ENCODE measurements at places on chromosomes 16 and 17.

DNA sequence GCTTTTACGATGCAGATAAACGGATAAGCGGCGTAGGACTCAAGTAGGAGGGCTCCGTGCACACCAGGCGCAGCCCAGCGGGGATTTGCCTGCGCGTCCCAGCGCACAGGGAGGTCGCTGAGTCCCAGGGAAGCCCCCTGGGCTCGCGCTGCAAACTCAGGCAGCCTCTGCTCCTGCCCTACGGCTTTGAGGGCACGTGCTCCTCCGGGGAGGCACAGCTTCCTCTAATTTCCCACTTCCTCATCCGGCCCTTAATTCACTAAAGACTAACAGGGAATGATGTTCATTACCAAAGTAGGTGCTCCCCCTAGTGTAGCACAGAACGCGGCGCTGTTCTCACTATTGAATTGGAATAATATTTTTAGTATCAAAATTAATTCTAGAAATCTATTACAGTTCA is 825.4 kb downstream of the KCNJ18 start:
- no peak for DNase-seq

DNA sequence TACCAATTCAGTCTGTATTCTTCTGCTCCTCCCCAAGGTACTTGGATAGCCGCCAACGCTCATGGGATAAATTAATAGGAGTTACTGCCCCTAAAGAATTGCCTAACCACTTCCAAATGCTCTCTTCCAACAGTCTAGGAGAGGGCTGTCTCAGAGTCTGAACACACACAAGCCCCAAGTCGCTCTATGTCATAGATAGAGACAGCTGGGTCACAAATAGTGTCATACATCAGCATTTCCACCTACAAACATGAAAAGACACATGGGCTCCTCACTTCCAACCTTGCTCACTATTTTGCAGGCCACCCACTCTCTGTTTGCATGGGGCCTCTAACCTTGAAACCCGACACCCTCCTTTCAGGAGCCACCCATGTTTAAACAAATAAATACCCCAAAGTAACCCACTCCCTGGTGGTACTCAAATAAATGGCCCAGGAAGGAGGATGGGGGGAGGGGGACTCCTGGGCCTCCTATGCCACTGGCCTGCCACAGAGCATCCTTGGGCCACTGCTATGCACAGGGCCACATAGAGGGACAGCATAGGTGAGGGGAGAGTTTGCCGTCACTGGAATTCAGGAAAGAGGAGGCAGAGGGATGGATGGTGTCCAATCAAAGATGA is 265.9 kb downstream of the SOX9 start:
- no peak for DNase-seq

DNA sequence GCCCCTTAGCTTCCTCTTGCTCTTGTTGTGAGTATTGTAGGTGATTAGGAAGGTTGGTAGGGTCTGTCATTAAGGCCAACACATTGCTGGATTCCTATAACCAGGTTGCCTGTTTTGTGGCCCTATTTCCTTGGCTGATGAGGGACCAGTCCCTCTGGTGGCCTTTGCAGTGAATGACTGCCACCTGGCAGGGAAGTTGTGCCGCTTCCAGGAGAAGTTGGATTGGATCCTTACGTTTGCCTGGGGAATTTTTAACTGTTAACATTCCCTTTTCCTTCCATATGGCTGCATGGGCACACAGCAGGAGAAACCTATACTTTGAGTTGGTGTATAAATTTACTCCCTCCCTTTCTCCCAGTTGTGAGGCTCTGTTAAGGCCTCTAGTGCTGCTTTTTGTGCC is 32.4 kb downstream of the LCMT1 start:
- peak; percentile 76 for DNase-seq

DNA sequence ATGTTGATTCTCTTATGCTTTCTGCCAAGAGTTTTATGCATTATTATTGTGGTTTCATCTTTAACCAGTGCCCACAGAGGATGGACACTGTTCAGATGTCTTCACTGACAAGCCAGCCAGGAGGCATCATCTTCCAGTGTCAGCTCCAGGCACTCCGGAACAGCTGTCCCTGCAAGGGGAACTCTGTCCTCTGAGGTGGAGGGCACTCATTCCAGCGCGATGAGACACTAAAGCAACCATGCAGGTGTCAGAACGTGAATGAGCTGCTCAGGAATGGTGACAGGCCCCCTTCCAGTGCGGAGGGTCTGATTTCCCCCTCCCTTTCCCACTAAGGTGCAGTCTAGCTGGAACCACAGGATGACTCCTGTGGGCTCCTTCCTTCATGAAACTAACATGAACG is 117.5 kb downstream of the NOG start:
- no peak for DNase-seq

DNA sequence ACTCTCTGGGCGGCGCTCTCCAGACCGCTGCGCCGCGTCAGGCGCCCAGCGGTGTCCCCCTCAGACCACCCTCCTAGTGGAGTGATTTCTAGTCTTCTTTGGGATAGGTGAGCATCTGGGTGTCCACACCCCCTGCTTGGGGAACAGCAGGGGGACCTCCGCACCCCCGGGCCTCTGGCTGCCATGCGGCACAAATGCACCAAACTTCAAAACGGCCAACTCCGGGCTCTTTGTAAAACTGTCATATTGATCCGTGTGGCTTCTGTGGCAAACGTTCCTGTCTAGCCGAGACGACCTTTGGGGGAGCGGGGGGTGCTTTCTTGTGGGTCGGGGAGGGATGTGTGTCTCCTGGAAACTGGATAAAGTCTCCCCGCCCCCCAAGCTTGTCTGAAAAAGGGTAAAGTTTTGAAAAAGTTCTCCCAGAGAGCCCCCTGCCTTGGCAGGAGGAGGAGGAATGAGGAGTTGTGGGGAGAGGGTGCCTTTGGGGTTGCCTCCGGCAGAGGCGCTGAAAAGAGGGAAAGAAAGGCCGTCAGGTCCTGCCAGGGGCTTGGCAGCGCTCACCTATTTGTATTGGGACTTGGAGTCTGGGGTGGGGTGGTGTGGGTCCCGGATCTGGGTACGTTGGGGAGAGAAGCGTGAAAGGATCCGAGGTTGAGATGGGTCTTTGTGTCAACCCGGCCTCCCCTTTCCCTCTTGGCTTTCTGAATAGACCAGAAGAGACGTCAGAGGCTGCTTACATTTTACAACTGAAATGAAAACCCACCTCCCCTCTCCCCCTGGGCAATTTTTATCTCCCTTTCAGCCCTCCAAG is 2.2 kb upstream of the CHD3 start:
- DNase-seq: peak; percentile 64

DNA sequence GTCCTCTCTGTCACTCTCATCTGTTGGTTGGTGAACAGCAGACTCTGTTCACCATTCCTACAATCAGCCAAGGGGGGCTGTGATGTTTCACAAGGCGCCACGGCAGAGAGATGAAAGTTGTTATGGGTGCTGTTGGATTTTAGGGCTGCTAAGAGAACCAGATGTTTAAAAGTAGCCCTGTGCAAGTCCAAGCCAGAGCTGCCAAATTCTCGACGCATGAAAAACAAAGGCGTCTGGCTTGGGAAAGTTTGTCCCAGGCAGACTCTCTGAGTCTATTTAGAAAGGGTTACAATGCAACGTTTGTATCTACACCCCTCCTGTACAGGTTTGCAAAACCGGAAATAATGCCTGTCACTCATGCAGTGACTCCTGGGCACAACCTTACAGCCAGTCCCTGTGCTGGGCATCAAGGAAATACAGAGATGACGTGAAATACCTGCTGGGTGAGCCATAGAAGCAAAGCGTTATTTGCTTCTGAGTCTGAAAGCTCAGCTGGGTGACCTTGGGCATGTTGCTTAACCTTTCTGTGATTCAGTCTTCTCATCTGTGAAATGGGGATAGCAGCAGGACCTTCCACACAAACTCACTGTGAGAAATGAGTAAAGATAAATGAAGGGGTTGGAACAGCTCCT is 74.8 kb downstream of the XYLT1 start:
- DNase-seq: peak; percentile 69

GRCh38 chr17:72683506-72684404 is 408.7 kb downstream of the SLC39A11 start:
- DNase-seq: peak; percentile 17

- DNase-seq: no peak
Observed at GRCh38 chr16:51937771-51938170, 609.2 kb downstream of the TOX3 start.

DNA sequence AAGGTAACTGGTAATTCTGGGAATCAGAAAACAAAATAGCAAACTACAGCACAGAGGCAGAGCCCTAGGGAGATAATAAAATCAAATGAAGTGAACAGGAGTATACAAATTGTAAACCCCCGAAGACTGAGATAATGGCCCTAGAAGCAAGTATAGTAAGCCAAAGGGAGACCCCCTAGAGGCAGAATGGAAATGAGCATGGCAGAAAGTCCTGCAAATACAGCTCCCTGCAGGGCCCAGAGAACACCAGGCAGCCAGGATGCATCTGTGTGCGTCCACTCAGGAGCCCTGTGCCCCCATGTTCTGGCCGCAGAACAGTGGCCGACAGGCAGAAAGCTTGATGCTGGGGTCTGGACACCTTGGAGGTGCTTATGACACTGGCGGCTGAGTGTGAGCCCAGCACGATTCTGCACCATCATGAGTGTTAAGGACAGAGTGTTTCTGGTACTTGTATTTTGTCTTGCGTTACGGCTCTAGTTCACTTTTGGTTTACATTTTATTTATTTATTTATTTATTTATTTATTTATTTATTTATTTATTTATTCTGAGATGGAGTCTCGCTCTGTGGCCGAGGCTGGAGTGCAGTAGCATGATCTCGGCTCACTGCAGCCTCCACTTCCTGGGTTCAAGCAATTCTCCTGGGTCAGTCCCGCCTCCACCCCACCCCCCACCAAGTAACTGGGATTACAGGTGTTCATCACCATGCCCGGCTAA is 48.7 kb downstream of the RGS9 start:
- no peak for DNase-seq

GRCh38 chr17:73495641-73496040 is 148.6 kb downstream of the SDK2 start:
- DNase-seq: no peak

GRCh38 chr16:83010776-83011720 is 384.3 kb downstream of the CDH13 start:
- DNase-seq: no peak

DNA sequence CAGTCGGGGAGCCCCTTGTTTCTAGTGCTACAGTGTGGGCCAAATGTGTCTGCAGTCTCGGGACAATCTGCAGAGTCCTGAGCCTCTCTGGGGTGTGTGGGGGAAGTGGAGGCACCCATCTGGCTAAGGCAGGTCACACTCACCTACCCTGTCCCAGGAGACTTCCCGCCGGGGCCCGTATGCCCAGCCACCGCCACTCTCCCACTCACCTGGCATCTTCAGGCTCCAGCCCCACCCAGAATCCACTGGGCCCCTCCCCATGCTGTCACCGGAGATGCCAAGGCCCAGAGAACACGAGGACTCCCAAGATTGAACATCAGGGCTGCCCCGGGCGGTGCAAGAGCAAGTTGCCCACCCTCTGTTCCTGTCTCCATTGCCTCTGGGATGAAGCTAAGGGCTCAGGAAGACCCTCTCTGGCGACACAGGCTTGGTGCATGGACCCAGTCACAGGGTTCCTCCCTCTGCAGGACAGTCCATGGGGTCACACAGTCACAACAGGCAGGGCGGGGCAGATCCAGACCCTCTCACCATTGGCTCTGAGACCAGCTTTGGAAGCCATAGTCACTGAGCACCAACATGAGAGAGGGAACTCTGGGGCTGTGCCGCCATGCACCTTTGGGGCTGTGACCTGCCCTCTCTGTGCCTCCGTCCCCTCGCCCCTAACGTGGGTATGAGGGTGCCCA is 38.1 kb downstream of the SREBF1 start:
- DNase-seq: no peak

- DNase-seq: no peak
Observed at GRCh38 chr16:525123-525519, 2.4 kb upstream of the CAPN15 start.

- DNase-seq: no peak
Observed at GRCh38 chr17:59899099-59899498, 6.2 kb downstream of the RPS6KB1 start.

GRCh38 chr17:8953156-8953885 is 12.2 kb downstream of the PIK3R5 start:
- no peak for DNase-seq

- DNase-seq: no peak
Observed at GRCh38 chr16:47774661-47775060, 313.5 kb downstream of the PHKB start.

DNA sequence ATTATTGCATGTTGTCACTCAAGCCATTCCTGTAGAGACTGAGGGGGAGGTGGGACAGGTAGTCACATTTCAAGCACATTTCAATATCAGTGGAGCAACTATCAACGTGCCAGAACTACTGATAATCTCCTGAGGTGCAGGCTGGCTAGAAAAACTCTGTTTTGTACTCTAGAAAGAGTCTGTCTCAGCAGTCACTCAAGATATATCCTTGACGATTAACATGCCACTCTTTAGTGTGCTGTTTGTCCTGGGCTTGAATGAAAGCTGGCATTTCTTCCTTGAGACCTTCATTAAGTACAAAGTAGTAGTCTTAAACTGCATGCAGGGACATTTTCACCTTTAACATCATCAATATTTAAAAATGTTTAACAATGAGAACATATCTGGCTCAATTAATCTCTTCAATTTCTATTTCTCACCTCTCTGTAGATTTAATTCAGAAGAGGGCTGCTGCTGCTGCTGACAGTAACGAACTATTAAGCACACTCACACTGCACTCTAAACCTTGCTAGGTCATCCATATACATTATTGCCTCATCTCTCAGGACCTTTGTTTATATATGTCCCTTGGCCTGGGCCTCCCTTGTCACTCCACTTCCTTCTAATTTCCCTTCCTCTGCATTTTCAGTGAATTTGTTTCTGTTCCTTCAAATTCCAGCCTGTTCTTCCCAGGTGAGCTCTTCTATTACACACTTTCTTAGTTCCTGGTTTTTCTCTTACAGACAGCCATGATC is 412.0 kb downstream of the HAPSTR1 start:
- no peak for DNase-seq

GRCh38 chr17:45729294-45729907 is 54.7 kb upstream of the CRHR1 start:
- no peak for DNase-seq

GRCh38 chr16:16083421-16084156 is 134.2 kb downstream of the ABCC1 start:
- DNase-seq: no peak

GRCh38 chr17:82894389-82894788 is 54.6 kb upstream of the ZNF750 start:
- no peak for DNase-seq

- no peak for DNase-seq
Observed at GRCh38 chr17:76452127-76452659, 759 bp downstream of the UBE2O start.

GRCh38 chr17:75693500-75694481 is 26.7 kb downstream of the SAP30BP start:
- peak; percentile 80 for DNase-seq

GRCh38 chr17:4008441-4009185 is 44.4 kb upstream of the ATP2A3 start:
- no peak for DNase-seq

- no peak for DNase-seq
Observed at GRCh38 chr16:54582631-54583250, 296.2 kb upstream of the IRX3 start.

- DNase-seq: no peak
Observed at GRCh38 chr16:14331020-14331419, 259.9 kb downstream of the MRTFB start.

- DNase-seq: no peak
Observed at GRCh38 chr17:73826872-73827228, 182.6 kb upstream of the SDK2 start.

All from body of pancreas (tissue), 4 donors.